ENCODE measurements at places on chromosomes 12 and 14. TPM values are rescaled to one million over a fixed set of nuclear protein-coding genes. Genes with fewer than 3 reads are reported as not detected.

SLC25A47 gene
- not detected for polyA plus RNA-seq

DNA sequence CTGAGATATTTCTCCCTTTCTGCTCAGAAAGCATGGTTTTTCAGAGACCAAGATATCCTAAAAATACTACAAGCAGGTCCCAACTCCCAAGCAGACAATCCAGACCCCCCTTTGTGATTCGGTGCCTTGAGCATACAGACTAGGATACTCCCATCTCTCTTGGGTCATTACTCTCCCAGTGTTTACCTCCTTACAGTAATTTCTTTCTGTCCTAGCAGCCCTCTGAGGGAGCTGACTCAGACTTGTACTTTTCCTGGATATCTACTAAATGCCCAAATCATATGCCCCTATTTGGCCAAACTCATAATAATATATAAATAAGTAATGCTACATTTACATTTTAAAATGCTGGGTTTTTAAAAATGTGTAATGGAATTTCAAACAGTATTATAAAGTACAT lies 355.6 kb downstream of the LRIG3 start:
- H3K27ac ChIP-seq, result no peak overlapping the region
- no peaks in the 10 kb centered on the region for H3K4me1 ChIP-seq
- H3K27me3 ChIP-seq, result no peaks in the 10 kb centered on the region
- H3K4me3 ChIP-seq, result no peak overlapping the region
- DNase-seq, result no peak

DNA sequence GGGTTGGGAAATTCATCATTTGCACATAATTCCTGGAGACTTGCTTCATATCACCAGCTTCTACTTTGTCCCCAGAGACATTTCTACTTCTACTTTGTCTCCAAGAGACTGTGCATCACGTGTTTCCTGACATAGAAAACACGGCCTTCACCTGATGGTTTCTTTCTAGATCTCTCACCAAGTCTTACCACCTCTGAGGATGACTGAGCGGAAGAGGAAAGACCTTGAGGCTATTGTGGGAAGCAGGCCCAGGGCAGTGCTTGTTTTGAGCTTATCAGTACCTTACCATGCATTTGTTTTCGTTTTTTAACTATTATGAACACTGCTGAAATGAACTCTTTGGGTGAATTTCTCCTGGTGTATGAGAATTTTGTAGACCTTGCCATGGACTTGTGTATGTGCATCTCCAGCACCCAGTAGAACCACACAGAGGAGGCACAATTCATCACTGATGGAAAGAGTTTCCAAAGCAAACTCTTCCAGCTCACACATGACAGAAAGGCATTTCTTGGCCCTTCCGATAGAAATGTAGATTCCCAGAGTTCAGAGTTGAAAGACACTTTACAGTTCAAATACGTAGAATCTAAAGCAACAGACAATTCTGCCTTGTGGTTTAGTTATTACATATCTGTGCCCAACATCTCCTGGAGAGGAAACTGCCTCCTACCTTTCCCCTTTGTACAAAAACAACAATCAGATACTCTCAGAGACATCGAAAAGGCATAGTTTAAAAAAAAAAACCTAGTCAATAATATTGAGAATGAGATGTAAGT lies 434.7 kb downstream of the FUT8 start:
- no peaks in the 10 kb centered on the region for H3K36me3 ChIP-seq
- no peak for DNase-seq
- no peaks in the 10 kb centered on the region for H3K4me1 ChIP-seq
- H3K4me3 ChIP-seq, result no peak overlapping the region
- no peak overlapping the region for H3K27ac ChIP-seq

FBLN5 gene
- 4.3 TPM for polyA plus RNA-seq

GLIPR1L1 gene
- 4.4 TPM for polyA plus RNA-seq

IRAK3 gene
- 0.53 TPM for polyA plus RNA-seq

DNA sequence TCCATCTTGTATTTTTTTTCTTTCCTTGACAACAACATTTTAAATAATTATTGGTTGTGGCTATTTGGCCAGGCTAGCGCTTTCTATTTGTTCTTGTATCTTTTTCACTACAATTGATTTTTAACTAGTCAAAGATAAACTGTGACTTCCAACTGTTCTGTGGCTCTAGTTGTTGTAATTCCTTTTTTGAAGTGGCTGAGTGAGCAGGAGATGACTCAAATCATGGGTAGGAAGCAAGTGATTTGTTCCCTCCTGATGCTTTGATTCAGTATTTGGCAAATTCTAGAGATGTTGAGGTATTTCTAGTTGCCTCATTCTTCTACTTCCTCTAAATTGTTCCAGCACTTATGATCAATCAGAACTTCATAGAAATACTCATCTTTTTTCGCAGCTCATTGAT lies 633.5 kb downstream of the RERGL start:
- H3K27ac ChIP-seq, result no peak overlapping the region
- no peaks in the 10 kb centered on the region for H3K4me1 ChIP-seq
- no peaks in the 10 kb centered on the region for H3K27me3 ChIP-seq
- H3K4me3 ChIP-seq, result no peak overlapping the region
- no peak for DNase-seq

DNA sequence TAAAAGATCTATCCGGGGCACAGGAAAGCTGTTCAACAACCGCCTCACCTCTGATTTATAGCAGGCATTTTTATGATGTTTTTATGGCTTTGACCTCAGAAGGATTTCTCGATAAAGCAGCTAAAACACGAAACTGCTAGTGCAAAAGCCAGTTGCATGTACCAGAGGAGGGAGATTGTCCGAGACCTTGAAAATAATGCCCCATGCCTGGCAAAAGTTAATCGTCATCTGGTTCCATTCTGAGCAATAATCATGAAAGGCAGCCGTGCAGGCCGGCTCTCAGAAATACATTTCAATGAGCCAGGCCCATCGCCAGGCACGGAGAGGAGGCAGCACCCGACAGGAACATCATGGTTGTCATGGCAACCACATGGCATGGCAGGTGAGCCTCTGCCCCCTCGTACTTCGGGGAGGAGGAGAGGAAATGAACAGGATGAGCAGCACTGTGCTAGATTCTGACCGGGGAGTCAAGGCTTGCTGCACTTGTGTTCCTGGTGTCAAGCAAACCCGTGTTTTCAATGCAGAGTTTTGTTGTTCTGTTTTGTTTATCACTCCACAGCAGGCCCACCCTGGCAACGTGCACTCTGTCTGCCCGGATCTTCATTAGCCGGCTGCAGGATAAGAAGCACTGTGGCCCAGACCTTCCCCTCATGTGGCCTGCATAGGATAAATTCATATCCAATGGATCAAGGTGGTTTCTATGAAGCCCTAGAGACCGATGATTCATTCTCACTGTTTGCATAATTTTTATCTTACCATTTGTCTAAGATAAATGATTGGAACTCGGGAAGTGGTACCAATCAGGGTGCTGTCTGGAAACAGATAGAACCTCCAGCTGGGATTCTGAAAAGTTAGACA lies 160.2 kb downstream of the RIMBP2 start:
- peak; percentile 8 for DNase-seq
- no peaks in the 10 kb centered on the region for H3K4me1 ChIP-seq
- H3K27me3 ChIP-seq, result no peaks in the 10 kb centered on the region
- H3K4me3 ChIP-seq, result no peak overlapping the region
- H3K27ac ChIP-seq, result no peak overlapping the region

- H3K36me3 ChIP-seq, result no peaks in the 10 kb centered on the region
- H3K4me1 ChIP-seq, result no peaks in the 10 kb centered on the region
- H3K27me3 ChIP-seq, result no peaks in the 10 kb centered on the region
- H3K27ac ChIP-seq, result no peak overlapping the region
Observed at GRCh38 chr12:76927170-76927784, 48.5 kb upstream of the CSRP2 start.

DNA sequence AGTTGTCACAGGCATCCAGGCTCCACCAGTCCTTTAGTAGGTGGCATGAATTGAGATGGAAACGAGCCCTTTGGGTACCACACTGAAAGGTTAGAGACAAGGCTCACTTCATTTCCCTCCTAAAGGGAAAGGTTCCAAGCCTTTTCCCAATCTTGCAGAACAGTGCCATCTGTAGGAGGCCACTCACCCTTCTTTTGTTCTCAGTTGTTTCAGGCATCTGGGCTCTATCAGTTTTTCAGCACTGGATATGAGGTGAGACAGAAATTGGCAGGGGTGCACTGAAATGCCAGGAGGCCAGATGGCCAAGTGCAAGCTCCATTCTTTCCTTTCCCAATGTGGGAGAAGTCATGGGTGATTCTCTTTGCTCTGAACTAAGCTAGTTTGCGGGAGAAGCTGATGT lies 15.2 kb downstream of the FBXO33 start:
- peak; percentile 86 for DNase-seq
- no peaks in the 10 kb centered on the region for H3K27me3 ChIP-seq
- H3K4me3 ChIP-seq, result no peak overlapping the region
- no peaks in the 10 kb centered on the region for H3K4me1 ChIP-seq
- peaks cover 10% of the 10 kb centered on the region for H3K36me3 ChIP-seq

Measured in GM23338 (cell line).